Activated CD4-positive, CD25-positive, alpha-beta regulatory T cell (primary cell): ENCODE measurements at places on chromosomes 3 and 15.

DNA sequence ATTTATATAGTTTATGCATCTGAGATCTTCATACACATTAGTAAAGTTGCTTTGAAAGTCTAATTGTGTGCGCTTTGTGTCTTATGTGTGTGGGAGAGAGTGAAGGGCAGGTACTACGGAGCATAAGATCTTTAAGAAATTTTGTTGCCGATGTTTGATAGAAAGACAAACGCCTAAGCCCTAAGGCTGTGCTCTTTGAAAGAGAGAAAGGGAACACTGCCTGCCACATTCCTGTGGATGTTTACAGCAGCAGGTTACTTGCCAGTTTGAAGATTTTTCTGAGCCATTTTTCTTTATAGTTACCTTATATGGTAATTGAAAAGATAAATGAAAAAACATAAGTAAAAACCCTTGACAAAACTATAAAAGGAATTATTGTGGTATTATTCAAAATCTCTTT is 17.0 kb downstream of the DTWD1 start:
- no peak for DNase-seq

DNA sequence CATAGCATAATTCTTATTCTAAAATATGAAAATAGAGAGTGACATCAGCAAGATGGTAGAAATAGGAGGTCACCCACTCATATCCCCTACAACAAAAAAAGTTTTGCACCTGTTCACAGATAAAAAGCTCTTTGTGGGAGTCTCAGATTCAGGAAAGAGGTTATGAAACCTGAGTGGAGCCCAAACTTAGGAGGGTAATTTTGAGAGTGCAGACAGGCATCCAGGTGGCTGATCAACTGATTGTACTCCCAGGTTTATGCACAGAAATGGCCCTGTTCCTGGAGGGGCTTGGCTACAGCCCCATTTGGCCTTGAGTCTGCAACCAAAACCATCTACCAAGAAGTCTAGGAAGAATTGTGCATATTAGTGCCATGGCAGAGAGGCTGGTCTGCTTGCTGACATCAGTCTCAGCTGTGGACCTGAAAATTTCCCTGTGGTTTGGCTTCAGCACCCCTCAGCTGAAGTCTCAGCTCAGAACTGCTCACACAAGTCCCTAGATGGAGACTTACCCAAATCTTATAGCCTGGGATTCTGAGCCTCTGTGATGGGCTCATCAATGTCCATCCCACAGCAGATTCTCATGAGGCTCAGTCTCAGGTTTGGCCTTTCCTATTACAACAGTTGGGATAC is 291.6 kb downstream of the IL20RB start:
- no peak for DNase-seq

DNA sequence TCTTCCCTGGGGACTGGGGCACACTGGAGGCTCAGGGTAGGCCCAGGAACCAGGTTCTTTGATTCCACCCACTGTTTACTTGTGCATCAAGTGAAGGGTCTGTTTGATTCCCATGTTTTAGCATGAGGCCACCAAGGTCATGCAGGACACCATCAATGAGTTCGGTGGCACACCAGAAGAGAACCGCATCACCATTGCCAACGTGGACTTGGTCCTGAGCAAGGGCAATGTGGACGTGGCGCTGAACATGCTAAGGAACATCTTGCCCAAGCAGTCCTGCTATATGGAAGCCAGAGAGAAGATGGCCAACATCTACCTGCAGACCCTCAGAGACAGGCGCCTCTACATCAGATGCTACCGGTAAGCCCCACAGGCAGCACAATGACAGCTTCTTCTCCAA is 21.5 kb downstream of the TTC21A start:
- DNase-seq = no peak

GRCh38 chr3:60948488-60948887 is 302.8 kb downstream of the FHIT start:
- no peak for DNase-seq

- no peak for DNase-seq
Measured at GRCh38 chr15:70765504-70766281, 2.3 kb upstream of the UACA start.

DNA sequence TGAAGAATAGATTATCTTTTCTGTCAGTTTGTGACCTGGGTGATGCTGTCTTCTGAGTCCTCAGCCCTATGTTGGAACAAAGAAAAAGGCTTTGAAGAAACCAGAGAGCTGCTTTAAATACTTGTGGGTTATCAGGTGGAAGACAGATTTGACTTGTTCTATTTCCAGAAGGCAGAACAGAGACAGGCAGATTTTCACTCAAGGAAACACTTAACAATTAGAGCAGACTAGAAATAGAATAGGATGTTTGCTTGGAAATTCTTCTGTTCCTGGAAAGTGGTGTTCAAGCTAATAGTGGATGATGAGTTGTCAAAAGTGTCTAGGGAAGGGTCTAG is 219.4 kb downstream of the UBE2E2 start:
- no peak for DNase-seq

DNA sequence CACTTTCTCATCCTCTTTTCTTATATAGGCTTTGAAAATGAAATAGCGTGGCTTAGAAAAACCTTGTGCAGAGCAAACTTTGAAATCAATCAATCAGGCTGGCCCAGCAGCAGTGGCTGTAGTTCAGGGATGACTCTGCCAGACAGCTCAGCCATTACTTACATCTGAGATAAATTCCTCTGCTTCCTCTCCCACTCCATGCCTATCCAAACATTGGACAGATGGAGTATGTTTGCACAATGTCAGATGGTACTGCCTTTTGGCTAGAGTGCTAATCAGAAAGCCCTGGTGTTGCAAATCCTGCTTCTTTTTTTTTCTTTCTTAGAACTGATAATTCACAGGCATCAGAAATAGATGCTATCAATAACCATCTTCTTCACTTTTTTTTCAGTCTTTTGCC is 1065.1 kb downstream of the AGBL1 start:
- no peak for DNase-seq
